ENCODE measurements at places on chromosomes 7 and 10. TPM values are rescaled to one million over a fixed set of nuclear protein-coding genes. Genes with fewer than 3 reads are reported as not detected.

The H2BK1 gene
- 1.5 TPM for total RNA-seq

The CXCL12 gene
- total RNA-seq: not detected

GRCh38 chr7:139548302-139549028 is 25.0 kb downstream of the CLEC2L start:
- DNase-seq: no peak

The EPHB6 gene
- 13.8 TPM for total RNA-seq

DNA sequence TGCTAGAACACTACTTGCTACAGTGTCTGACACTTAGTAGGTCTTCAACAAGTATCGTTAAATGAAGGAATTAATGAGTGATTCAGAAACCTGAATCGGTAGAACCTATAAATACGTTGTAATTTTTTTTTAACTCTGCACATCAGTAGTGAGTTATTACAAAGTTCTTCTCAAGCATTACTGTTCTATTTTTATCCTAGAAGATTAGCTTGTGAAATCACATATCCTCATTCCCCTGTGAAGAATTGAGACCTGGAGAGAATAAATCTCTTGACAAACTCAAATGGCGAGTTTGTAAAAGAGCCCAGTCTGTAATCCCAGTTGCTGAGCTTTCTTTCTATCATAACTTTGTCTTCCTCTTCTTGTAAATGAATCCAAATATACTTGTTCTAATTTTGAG is 34.7 kb downstream of the HYAL4 start:
- no peak for DNase-seq

- DNase-seq: peak; percentile 37
These were observed 138.2 kb downstream of the SVIL start for GRCh38 chr10:29496341-29497162.

DNA sequence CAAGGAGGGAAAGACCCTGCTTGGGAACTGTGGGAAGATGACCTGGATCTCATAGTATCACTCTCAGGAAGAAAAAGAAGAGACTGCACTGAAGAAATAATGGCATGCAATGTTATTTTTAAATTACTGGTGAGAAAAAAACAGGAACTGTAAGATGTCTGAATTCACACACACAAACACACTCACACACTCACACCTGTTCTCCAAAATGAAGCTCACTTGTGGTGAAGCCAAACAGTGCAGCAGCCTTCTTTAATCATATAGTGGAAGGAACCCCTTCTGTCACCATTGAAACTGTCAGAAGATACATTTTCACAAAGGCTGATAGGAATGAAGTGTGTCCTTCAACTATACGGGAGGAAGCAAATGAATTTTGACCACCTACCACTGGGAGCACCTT is 156.5 kb upstream of the GHITM start:
- DNase-seq: no peak

DNA sequence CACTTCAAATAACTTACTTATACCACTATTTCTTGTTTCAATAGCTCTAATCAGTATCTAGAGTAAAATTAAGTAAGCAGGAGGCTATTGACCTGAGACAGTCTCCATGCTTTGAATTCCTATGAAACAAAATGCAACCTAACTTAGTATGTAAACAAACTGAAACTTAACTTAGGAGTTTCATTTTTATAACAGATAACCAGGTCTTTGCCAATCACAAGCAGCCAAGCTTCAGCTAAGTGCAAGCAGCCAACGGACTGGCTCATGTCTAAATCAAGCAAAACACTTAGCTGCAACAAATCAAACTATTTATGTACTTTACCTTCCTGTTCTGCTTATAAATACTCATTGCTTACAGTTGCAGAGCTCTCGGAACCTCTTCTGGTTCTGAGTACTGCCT is 4.4 kb upstream of the GSTK1 start:
- DNase-seq: no peak

The HKDC1 gene
- total RNA-seq: 0.76 TPM

The CDCA7L gene
- 24.7 TPM for total RNA-seq

The VAX1 gene
- not detected for total RNA-seq

DNA sequence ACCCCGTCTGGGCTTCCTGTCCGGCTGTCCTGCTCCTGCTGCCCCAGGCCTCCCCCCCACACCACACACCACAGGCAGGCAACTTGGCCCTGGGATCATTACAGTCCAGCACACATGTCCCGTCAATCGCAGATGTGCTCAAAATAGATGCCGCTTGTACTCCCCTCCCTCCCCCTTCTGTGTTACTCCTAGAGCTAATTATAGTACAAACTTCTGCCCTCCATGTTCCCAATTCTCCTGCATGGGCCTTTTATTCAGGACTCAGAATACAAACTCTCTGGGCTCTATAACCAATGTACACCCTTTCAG is at the start of gene SYNPO2L:
SYNPO2L (minus strand) TSS at position 40 of the 309 bp plus-strand sequence. CDS start 107 bp downstream, outside the sequence.
- DNase-seq: no peak

GRCh38 chr10:108112218-108112617 is 947.7 kb upstream of the SORCS1 start:
- DNase-seq: no peak

DNA sequence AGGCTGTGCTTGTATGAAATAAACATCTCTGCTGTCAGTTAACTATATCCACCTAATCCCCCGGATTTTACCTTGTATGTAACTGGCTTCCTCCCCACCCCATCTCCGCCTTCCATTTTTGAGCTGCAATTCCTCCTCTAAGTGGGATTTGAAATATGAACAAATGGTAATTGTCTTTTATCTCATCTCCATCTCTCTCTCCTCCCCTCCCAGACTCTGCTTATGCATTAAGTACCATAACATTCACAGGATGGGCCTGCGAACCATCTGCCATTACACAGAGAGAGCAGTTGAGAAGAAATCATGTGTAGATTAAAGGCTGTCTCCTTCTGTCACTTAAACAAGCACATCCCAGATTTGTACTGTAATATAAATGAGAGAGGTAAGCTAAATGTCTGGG is 1169.9 kb downstream of the TYW1 start:
- no peak for DNase-seq

- no peak for DNase-seq
These were observed 54.3 kb downstream of the IKZF1 start for GRCh38 chr7:50358779-50359178.

GRCh38 chr7:129494041-129494440 is 8.3 kb upstream of the SMKR1 start:
- no peak for DNase-seq

GRCh38 chr10:83881661-83882060 is 257.6 kb upstream of the GHITM start:
- DNase-seq: no peak

- DNase-seq: no peak
These were observed 157.0 kb downstream of the TPST1 start for GRCh38 chr7:66362136-66362535.

GRCh38 chr7:70568674-70569334 is 563.1 kb upstream of the GALNT17 start:
- no peak for DNase-seq

The RNF148 gene
- not detected for total RNA-seq

DNA sequence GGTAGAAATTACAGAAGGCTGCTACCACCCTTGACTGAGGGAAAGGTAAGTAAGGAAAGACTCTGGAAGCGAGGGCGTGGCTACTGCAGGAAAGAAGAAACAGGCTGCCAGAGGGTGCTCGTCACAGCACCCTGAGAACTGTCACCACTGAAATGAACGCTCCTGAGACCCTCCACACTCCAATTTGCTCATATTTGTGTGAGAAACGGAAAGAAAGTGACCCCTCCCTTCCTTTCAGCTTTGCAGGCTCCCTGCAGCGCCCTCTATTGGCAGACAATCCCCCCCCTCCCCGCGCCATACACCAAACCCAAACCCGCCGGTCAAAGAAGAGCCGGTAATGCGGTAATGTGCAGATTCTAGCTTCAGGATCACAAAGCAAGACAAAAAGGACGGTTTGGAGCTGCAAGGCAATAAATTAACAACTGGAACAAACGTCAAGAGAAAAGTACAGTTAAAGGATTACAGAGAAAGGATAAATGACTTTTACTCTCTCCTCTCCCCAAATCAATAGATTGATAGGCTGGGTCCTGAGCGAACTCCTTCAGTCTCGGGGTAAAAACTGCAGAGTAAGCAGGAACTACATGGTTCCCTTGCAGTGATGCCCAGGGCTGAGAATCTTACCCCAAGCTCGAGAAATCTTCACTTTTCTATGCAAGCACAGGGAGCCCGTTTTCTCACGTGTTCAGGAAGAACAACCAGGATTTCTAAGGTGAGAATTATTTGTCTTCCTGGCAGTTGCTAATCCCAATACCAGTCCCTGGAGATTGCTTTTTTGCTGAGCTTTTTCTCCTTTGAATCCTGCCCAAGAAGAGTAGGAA is 47.6 kb downstream of the STEAP1B start:
- peak; percentile 18 for DNase-seq

The ANK3 gene
- 9.0 TPM for total RNA-seq

The FAM237B gene
- total RNA-seq: not detected

The BCL7B gene
- 153 TPM for total RNA-seq

The SMNDC1 gene
- 43.3 TPM for total RNA-seq

The SERPINE1 gene
- total RNA-seq: 0.14 TPM

DNA sequence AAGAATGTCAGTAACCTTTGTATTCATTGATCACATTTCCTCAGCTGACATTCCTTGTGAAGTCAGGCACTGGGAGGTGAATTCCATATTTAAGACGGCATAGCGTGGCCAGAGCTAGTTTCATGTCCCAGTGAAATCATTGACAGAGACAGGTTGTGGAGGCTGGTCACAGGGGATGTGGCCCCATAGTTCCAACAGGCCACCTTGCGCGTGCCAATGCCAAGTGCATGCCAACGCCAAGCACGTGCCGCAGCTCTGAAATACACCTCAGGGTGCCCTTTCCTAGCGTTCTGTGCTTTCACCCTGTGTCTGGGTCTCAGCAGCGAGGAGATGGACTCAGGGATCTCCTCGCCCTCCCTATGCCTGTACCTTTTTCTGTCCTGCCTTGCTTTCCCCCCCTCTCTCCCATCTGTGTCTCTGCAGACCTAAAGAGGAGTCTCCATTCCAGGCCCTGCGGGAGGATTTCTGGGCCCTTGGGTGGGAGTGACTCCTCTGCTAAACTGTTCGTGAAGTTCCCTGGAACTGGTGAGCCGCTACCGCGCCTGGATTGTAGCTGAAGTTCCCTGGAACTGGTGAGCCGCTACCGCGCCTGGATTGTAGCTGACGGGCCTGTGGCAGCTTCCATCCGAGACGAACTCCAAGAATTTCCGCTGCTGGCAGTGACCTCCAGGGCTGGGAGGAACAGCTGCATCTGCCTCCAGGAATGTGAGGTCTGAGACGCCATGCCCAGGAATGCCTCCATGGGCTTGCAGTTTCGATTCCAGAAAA is 19.7 kb downstream of the AQP1 start:
- DNase-seq: no peak

The LIPK gene
- not detected for total RNA-seq

The CFAP70 gene
- 2.8 TPM for total RNA-seq

The UBE3C gene
- 25.3 TPM for total RNA-seq

GRCh38 chr7:46603780-46604179 is 682.7 kb upstream of the IGFBP3 start:
- no peak for DNase-seq

GRCh38 chr10:11048707-11049278 is 31.1 kb downstream of the CELF2 start:
- no peak for DNase-seq

DNA sequence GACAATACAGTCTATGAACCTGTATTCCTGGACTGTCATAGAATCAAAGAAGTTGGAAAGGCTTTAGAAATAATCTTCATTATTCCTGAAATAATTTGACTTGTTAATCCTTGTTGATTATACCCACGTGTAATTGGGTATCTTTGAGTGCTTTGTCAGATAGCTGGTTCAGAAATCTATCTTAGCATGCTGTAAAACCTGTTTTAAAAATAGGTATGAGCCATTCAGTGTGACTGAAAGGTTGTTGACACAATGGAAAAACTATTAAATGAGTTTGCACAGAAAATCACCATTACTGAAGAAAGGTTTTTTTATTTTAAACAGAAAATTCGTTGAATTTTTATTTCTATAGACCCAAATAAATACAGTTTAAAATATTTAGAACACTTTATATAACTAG is 38.7 kb downstream of the PHTF2 start:
- DNase-seq: no peak

The CDK5 gene
- total RNA-seq: 1.9 TPM

- DNase-seq: no peak
These were observed 294.3 kb downstream of the BBS9 start for GRCh38 chr7:33423646-33424020.

GRCh38 chr10:33746836-33747268 is 412.4 kb upstream of the NRP1 start:
- DNase-seq: no peak

DNA sequence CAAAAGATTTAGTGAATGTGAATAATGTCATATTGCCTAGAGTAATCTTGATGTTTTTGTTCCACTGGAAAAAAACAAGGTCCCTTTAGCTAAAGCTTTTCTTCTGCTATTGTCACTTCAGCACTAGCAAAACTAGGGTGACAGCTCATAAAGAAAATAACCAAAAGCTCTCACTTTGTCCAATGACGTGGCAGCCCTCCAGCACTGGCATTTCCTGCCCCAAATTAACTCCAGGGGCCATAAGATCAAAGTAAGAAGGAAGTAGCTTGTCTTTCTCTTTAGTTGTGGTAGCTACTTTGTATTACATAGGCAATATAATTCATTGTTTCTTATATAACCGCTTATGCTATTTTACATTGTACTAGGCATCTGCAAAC is 47.3 kb downstream of the LRRN3 start:
- peak; percentile 40 for DNase-seq

- no peak for DNase-seq
These were observed 1.2 kb upstream of the ABCF2 start for GRCh38 chr7:151228024-151228866.

- no peak for DNase-seq
These were observed 123.8 kb downstream of the KCNMA1 start for GRCh38 chr10:77513781-77514331.

The XRCC2 gene
- 0.30 TPM for total RNA-seq

DNA sequence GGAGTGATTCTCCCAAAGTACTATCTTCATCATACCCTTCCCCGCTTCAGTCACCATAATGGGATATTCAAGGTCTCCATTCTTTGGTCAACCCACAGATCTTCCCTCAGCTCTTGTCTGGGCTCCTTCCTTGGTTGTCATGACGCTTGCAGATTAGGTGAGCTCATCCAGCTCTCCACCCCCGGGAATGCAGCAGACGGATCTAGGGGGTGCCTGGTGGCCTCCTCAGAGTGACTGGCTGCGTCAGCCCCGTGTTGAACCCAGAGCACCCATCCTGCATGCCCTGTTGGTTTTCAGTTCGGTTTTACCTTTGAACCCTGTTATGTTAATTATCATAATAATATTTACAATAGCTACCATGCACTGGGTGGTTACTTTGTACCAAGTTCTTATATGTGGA is 6.4 kb downstream of the NEURL1 start:
- DNase-seq: no peak

The PDE1C gene
- not detected for total RNA-seq

- DNase-seq: no peak
These were observed 203.4 kb downstream of the PRPF18 start for GRCh38 chr10:13790196-13790595.

The LARP4B gene
- 32.5 TPM for total RNA-seq

The EPO gene
- not detected for total RNA-seq

The SLC29A4 gene
- 0.16 TPM for total RNA-seq

DNA sequence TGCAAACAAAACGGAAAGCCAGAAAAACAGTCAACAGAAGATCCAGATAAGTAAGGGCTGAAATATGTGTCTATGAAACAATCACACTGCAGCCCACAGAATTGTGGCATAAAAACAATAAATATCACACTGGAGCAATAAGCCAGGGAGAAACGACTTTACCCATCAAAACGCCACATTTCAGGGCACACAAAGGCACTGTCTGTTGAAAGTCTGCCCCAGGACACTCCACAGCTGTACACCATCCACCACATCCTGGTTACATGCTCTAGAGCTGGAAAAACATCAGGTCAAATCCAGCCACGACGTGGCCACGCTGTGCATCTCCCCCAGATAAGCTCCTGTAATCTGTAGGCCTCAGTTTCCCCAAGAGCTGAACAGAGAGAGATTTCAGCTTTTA is 88.7 kb downstream of the COBL start:
- no peak for DNase-seq

The OR2F2 gene
- total RNA-seq: not detected
